Mucosa of descending colon (tissue), 3 donors: ENCODE measurements at places on chromosomes 16 and 17.

DNA sequence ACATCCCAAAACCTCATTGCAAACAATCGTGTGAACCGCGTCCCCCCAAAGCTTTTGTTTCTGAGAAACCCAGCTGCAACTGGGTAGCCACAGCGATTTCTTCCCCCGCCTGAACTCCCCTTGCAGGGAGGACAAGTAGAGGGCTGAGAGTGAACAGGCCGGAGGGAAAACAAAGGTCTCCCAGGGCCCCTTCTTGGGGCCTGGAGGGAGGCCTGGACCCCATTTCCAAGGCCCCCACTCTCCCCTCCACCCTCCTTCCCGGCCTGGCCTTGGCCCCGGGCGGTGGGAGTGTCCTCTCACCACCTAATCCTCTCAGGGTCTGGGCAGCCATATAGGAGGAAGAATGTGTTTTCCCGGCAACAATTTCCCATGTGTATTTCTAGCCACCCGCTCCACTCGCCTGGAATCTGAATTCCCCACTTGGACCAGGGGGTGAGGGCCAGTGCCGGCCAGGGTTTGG lies 2.6 kb downstream of the GLIS2 start:
- no peak for DNase-seq

DNA sequence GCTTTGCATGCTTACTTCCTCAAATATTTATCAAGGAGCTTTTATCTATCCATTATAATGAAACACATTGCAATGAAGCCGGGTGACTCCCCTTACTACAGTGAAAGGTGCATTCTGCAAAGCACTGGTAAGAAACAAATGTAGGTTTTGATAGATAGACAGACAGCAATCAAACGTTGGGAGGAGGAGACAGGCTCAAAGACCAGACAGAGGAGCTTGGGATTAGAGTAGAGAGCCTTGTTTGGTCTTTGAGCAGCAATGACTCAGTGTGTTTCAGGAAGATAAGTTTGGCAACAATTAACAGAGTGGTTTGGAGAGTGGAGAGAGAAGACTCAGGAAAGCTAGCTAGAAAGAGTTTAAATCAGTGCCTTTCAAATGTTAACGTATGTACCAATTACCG lies 68.8 kb downstream of the ZNF18 start:
- no peak for DNase-seq

DNA sequence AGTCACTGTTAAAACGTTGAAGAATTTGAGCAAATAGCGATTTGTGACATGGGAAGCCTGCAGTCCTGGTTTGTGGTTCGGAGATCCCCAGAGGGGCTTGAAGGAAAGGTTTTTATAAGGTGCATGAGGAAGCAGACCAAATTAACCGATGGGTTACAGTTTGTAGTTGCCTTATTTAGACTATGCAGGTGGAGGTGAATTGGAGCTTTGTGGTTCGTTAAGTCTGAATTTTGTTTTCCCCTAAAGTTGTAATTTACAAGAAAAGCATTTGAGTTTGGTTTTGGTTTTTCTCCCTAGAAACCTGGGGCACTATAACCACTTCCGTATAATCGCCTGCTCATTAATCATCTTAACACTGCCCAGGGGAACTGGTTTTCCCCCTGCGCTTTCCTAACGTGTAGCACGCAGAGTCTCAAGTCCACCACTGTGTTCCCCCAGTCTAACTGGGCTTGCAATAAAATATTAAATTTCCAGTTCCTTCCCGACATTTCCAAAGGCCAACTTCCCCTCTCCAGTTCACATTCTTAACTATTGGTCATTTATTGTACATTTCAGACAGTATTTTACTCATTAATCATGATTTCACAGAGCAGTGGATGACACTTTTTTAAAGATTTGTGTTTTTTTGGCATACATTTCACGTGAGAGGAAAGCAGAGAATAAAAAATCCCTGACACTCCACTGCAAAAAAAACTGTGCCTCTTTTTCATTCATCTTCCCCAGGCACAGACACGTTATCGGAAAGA lies 932 bp downstream of the ZNF267 start:
- DNase-seq = peak; percentile 29

- no peak for DNase-seq
These were observed 288.5 kb downstream of the C16orf95 start for GRCh38 chr16:87028481-87029320.

GRCh38 chr17:29930409-29931010 lies 482 bp upstream of the SSH2 start:
- no peak for DNase-seq

DNA sequence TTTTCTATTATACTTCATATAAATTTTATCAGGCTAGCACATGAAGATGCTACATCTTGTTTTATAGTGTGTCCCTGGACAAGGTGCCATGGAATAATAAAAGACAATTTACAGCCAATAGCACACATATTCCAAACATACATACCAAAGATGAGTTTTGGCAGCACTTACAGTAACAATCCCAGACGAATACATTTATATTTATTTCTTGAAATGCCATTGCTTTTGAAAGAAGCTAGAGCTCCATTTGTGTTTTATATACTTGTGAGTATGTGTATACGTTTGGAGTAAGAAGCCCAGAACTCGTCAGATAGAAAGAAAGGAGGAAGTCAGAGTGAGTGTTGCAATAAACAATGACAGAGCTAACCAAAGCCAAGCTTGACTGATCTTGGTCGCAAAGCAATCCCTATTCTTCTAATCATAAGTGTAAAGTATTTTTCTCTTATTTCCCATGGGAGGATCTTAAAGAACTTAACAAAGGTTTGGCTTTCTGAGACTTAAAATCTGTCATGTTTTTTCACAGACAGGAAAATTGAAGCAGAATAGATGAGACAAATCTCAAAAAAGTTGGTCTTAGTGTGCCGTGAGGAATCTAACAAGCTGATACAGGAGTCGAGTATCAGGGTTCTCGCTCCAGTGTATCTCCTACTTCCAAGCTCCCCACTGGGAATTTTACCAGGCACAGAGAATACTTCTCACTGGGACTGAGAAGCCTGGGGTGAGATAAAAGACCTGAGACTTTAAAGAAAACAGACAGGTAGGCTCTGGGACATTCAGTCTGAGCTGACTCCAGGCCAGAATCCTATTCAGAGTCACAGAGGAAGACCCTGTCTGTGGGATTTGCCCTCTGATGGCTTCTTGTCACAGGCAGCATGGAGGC lies 175.4 kb downstream of the AATF start:
- no peak for DNase-seq

- no peak for DNase-seq
These were observed 204.1 kb downstream of the COPRS start for GRCh38 chr17:31654936-31655335.

GRCh38 chr16:74817851-74818250 lies 43.2 kb upstream of the FA2H start:
- no peak for DNase-seq

DNA sequence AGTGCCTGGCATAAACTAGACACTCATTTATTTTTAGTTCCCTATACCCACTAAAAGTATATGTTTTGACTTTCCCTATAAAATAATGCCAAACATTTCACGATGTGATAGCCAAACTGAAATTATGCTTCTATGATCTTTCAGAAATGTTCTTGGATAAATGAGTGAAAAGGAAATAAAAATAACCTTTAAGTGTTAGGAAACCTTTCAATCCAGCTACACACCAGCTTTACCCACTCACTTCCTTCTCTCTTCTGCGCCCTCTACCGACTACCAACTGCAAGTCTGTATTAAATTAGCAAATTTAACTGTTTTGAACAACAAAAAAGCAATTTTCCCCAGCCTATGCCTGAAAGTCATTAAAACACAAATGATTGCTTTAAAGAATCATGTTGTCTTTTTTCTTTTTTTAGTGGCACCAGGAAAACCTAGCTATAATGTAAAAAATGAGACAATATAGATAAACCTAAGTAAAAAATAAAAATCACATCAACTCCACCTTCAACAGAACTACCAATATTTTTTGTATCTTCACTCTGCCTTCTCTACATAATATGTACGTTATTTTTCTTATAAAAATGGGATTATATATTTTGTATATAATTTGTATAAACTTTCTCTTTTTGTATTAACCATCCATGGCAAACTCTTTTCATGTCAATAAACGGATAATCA lies 13.2 kb upstream of the TMEM100 start:
- DNase-seq = peak; percentile 65

DNA sequence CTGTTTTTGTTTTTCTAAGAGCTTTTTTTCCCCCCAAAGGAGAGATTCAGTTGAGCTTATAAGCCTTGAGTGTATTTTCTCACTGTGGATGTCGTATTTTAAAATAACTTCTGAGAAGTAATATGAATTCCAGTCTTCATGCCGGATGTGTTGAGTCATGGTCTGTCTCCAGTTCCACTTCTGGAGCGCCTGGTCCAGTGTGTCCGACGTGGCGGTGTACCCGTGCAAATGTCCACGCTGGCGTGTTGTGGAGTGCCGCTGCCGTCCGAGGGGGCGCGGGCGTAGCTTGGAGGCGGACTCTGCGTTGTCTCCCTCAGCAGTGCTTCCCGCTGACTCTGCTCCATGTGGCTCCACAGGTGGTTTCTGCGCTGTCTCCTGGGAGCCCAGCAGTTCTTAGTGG lies 60.9 kb upstream of the ZNF750 start:
- DNase-seq = no peak

GRCh38 chr17:28963841-28964240 lies 12.5 kb upstream of the PHF12 start:
- DNase-seq = peak; percentile 6

DNA sequence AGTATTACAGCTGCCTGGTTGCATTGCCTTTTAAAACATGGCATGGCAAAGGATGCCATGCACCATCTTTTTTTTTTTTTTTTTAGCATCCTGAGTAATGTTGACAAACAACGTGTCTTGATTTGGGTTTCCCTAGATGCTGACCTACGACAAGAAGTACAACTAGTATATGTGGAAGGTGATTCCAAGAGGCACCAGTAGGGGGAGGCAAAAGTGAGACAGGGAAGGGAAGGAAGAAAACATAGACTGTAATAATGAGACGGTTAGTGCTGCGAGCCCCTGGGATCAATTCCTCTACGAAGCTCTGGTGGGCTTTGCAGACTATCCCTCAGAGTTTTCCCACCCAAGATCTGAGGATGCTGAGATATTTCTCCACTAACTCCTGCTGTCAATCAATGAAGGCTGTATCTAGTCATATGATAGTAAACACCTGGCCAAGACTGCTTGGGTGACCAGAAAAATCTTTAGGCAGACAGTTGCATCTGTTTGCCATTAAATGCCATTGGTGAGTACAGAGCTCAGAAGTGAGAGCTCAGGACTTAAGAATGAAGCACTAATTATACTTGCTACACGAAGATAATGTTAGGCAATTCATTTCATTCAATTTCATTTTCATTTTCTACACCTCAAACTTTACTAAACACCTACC lies 458.6 kb upstream of the GOT2 start:
- no peak for DNase-seq

GRCh38 chr16:23174622-23175021 lies 7.9 kb upstream of the SCNN1G start:
- no peak for DNase-seq

DNA sequence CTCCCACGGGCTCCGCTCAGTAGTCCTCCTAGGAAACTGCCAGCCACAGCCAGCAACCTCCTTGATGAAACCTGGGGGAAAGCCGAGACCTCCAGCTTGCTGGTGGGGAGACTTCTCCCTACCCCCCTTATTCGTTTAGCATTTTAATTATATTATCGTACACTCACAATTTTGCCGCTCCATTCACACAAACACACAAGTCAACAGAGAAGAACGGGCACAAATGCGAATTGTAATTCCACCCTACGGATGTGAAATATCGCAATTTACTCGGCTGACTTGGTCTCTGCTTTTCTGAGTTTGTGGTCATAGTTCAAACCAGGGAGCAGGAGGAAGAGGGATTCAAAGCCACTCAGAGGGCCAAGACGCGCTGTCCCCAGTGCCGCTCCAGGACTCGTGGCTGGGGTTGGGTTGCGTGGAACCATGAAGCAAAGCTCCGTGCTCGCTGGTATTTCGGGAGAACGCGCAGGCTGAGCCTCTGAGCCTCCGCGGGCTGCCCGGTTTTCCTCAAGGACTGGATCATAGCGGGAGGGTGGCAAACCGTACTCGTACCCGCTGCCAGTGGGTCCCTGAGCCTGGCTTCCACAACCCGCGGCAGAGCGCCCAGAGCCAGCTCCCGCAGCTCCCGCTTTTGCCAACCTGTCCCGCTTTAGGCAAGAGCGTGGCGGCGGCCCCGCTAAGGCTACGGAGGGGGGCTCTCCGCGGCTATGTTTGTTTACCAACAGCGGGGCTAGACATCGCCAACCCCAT lies 2.0 kb downstream of the LHX1 start:
- no peak for DNase-seq

DNA sequence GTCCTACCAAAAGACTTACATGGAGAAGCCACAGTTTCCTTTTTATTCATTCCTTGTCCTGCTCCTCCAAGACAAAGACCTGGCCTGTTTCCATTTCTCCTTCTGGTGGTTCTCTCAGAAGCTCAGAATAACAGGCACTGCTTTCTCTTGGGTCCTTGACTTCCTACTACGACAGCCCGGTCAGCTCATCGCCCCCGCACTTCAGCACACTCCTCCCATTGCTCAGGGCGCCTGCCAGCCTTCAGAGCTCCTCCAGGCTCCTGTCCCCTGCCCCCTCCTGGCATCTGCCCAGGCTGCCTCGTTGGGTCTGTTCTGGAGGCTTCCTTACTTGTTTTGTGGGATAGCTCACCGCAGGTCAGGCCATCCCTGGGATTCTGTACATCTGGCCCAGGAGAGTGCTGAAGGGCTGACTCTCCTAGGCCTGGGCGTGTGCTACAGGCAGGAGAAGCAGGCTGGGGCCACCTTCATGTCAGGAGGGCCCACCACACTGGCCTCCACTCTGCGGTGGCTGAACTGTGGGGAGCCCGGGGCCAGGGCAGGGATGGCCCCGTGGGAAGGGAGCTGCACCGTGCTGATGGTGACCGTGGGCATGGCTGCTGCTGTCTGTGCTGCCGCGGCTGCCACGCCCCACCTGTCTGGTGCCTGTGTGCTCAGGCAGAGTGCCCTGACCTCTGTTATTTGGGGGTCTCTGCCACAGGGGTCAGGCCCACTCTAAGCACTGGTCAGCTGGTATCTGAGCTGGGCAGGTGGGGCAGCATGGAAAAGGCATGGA lies 17.7 kb downstream of the TCF25 start:
- DNase-seq = no peak

- DNase-seq = peak; percentile 82
These were observed at the start of gene PSMB10 for GRCh38 chr16:67936124-67936879. Gene PSMB10 (minus strand): TSS chr16:67936850. CDS start chr16:67936749, 101 bp downstream.

DNA sequence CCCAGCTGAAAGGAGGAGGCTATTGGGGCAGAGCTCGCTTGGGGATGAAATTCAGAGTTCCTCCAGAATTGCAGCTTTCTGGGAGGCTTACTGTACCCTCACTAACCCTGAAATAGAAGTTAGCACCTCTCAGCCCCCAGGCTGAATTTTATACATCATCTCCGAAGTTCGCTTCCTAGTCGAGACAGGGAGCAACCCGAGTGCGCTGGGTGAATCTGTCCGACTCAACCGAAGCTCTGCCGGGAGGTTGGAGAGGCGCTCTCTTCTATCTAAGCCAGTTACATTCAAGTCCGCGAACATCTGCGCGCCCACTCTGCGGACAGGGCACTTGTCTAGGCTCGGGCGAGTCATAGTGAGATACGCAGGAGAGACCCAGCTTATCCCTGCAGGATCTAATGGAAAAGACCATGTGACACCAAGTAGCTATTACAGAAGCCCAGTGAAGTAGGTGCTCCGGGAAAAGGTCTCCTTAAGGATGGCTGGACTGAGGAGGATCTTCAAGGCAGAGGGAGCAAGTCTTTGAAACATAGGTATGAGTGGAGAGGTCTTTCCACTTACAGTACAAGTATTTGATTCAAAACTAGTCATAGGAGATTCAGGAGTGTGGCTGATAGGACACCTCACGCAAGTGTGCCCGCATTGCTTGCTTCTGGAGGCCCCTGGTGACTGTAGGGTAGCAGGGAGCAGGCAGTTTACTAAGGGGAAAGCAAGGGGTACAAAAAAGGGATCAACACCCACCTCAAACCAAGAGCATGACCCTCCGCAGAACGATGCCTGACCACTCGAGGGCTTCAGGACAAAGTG lies 646 bp upstream of the HES7 start:
- no peak for DNase-seq
